Right forelimb (tissue), 1 donor: ENCODE measurements at places on chromosomes 1 and 21.

- no peak for DNase-seq
Measured at GRCh38 chr1:161989108-161989507, 34.6 kb downstream of the OLFML2B start.

DNA sequence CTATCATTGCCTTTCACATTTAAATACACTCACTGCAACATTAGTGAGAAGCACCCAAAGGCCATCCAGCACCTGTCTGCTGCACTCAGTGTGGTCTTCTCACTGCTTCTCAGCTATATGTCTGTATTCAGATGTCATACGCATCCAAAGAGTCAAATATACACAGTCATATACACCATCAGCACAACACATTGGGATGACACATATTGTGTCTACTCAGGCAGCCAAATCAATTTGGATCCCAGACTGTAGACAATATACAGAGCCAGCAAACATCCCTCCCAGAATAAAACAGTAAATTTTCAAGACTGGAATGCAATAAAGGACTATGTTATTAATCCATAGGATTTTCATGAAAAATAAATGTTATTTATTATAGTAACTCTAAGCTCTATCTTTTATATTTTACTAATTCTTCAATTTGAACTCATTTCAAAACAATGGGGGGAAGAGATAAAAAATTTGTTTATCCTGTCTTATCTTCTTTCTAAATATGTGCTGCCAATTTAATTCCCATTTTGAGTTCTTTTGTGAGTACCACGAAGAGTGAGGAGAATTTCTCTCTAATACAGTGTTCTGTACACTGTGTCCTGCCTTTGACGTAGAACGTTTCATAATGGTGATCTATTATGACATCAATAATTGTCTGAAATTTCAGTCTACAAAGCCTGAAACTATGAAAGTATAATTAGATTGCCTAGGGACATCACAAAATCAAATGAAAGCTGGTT, 602.2 kb upstream of the CXADR start:
- no peak for DNase-seq

GRCh38 chr1:175023043-175023921, at the start of gene MRPS14:
Gene MRPS14, minus strand, starts transcription at chr1:175023425. Its CDS starts 17 bp downstream, at chr1:175023408.
- peak; percentile 99 for DNase-seq

- no peak for DNase-seq
Measured at GRCh38 chr1:59317780-59318179, 20.9 kb downstream of the FGGY start.

GRCh38 chr1:3676581-3677470, 24.5 kb downstream of the TP73 start:
- DNase-seq: no peak

GRCh38 chr1:61853583-61853982, 111.3 kb downstream of the PATJ start:
- DNase-seq: no peak

DNA sequence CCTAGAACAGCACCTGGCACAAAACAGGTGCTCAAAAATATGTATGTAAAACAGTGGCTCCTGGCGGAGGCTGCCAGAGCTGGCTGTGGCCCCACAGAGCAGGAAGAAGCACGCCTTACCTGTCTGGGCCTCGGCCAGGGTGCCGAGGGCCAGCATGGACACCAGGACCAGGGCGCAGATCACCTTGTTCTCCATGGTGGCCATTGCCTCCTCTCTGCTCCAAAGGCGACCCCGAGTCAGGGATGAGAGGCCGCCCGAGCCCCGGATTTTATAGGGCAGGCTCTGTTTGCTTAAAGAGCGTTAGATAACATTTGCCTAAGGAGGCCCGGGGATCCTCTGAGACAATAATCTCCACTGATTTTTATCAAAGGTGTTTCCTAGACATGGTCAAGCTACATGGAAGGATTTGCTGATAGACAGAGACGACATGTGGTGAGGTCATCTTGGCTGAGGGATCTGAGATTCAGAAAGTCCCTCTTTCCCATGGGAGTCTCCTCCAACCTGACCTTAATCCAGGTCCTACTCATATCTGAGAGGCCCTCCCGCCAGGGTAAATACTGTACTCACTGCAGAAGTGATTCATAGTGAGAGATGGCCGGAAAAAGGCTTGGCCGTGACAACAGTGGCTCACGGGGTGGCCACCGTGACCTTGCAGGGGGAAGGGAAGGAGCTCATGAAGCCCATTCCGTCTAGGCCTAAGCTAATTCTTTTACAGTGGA, at the start of gene TFF1:
TSS of gene TFF1 (minus strand) at position 244 of the 719 bp plus-strand sequence. CDS start at position 204, 40 bp downstream.
- no peak for DNase-seq

GRCh38 chr1:206826394-206826793, 39.0 kb upstream of the IL20 start:
- DNase-seq: no peak

DNA sequence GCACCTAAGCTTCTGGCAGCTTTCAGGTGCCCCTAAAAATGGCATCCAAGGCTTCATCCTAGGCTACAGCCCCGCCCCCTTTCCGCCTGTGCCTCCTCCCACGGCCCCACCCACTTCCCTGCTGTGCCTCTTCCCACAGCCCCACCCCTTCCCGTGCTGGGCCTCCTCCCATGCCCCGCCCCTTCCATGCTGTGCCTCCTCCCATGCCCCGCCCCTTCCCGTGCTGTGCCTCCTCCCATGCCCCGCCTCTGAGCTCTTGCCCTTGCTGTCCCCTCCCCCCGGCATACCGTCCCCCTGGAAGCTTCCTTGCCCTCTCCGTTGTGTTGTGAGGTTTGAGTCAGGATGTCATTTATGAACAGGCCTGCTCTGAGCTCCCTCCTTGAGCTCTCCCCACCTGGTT, 228.5 kb upstream of the AJAP1 start:
- DNase-seq: no peak

GRCh38 chr1:204523605-204524215, 7.5 kb downstream of the MDM4 start:
- DNase-seq: no peak
